HEK293T (cell line): ENCODE measurements at places on chromosomes 6 and 20.

- no peak for DNase-seq
These were observed 103.9 kb downstream of the TTLL2 start for GRCh38 chr6:167428664-167429333.

GRCh38 chr20:57291694-57292093 is 25.3 kb upstream of the BMP7 start:
- DNase-seq: no peak

DNA sequence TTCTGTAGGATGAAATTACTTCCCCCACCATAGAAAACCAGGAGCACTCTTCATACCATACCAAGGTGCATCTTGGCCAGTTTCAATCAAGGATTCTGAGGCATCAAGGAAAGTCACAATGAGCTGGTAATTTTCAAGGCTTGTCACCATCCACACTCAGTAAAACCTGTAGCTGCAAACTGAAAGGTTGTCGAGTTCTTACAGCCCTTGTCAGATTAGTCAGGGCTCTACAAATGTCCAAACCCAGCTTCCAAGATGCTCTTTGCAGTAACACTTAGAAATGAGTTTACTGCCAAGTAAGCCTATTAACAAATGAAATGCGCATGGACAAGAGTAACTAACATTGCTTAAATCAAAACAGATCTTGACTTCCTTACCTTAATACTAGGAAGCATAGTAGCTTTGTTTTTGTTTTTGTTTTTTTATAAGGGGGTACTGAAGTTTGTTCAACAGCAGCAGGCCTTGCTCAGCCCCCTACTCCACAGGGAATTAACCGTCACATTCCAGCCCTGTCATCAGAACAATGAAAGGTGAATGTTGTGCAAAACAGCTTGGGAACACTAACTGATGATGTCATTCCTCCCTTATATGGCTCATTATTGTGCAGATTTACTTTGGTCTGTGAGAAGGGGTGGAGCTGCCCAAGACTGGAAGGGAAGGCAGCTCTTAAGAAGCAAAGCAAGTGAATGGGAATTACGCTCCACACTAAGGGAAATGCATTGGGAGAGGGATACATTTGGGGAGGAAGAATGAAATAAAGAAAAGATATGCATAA is 49.9 kb upstream of the TMEM30A start:
- DNase-seq: peak; percentile 49

DNA sequence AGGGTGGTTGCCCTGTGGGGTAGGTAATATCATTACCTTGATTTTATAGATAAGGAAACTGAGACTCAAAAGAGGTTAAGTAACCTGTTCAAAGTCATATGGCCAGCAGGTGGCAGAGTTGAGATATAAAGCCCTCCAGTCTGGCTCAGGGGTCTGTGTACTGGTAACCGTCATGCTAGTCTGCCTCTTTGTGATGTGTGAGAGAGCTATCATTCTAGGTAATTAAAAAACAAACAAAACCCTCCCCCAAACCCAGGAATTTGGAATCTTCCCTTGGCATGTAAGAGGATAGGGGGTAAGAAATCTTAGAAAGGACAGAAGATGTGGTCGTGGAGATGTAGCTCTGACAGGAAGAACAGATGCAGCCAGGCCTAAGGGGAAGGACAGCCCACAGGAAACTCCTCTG is 206.0 kb downstream of the CDC5L start:
- DNase-seq: peak; percentile 68

DNA sequence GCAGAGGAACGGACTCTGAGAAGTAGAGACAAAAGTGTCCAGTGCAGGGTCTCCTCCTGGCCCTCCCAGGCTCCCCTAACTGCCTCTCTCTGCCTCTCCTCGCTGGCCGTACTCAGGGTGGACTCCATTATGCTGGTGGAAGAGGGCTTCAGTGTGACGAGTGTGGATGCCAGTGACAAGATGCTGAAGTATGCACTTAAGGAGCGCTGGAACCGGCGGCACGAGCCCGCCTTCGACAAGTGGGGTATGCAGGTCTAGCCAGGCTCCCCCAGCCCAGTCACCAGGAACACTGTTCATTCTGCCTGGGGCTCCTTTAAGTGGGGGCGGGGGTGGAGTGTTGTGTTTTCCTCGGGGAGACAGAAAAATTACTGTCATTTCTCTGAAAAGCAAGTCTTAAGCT is 1.5 kb downstream of the GNMT start:
- DNase-seq: no peak

- no peak for DNase-seq
These were observed 178.8 kb upstream of the BTBD3 start for GRCh38 chr20:11738852-11739251.

GRCh38 chr20:20430066-20430465 is 62.2 kb downstream of the INSM1 start:
- DNase-seq: no peak

DNA sequence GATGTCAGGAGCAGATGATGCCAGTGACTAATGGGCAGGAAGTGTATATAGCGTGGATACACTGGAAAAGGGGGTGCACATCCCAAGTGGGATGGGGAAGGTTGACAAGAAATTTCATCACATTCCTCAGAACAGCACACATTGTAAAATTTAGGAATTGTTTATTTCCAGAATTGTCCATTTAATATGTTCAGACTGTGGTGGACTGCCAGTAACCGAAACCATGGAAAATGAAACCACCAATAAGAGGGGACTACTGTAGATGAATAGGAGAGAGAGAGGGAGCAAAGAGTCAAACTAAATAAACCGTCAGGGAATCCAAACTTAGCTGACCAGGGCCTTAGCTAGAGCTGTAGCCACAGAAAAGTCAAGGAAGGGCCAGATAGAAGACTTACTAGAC is 164.4 kb upstream of the PRDM1 start:
- DNase-seq: no peak

DNA sequence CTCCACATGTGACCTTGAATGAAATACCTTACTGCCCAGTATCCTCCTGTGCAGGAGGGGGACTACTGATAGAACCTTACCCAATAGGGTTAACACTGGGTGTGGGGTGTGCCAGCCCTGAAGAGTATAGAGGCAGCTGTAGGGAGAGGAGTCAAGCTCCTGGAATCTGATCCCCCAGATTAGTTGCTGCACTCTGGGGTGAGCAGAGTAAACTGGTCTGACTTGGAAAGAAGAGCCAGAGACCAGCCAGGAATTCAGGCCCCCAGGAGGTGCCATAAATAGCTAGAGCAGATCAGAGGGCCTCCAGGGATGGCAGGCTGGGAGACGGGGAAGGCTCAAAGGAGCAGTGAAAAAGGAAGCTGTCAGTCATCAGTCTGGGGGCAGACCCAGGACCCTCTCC is 3.5 kb upstream of the APOBEC2 start:
- no peak for DNase-seq

DNA sequence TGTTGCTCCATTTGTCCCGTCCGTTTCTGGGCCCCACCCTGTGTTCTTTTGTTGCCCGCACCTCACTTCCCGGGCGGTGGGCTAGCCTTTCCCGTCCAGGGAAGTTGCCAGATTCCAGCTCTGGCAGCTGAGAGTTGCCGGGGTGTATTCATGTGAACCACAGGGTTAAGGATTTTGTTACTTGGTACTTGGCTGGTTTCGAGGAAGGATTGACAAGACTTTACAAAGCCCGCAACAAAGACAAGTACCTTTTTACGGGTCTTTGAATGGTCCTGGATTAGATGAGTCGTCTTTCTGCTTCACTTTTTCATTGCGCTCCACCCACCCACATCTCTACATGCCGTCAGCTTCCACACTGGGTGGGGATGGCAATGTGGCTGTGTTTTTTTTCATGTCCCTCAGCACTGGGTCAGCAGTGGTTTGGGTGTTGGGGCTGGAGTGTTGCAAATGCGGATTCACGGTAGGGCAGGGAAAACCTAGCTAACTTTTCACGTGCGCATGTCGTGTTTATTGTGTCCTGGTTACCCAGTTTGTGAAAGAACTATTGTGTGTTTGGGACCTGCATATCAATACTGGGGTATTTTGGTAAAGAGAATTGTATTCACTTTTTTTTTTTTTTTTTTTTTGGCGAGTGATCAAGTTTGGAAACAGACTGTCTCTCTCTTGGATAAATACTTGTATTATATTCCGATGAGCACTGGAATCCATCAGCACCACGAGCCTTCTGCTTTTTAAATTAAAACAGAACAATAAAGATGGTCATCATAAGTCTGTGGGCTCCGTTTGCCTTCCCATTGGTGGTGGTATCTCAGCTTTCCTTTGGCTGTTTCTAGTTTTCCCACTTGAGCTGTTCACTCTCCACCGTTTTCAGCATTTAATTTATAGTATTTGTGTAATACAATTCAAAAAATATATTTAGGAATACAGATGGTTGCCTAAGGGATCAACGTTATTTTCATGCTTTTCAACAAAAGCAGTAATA is 1.2 kb downstream of the DUSP22 start:
- no peak for DNase-seq

- no peak for DNase-seq
These were observed 14.9 kb upstream of the CST7 start for GRCh38 chr20:24934101-24934661.

- DNase-seq: no peak
These were observed 16.7 kb downstream of the UBE2V1 start for GRCh38 chr20:50096237-50096636.

DNA sequence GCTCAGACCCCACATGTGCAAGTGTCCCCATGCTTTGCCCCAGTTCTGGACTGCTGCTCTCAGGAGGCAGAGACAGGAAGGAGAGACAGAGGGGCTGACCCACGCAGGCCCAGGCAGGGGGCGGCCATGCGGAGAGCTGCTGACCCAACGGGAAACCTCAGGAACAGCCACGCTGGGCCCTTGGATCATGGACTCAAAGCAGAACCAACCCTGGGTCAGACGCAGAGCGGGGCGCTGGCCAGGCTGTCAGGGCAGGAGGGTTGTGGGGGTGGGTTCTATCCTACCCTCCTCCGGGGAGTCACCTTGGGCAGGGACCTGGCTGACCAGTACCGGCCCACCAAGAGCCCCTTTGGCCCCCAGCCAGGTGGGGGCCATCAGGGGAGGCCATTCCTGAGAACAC is 2.0 kb downstream of the KCNQ2 start:
- DNase-seq: no peak

DNA sequence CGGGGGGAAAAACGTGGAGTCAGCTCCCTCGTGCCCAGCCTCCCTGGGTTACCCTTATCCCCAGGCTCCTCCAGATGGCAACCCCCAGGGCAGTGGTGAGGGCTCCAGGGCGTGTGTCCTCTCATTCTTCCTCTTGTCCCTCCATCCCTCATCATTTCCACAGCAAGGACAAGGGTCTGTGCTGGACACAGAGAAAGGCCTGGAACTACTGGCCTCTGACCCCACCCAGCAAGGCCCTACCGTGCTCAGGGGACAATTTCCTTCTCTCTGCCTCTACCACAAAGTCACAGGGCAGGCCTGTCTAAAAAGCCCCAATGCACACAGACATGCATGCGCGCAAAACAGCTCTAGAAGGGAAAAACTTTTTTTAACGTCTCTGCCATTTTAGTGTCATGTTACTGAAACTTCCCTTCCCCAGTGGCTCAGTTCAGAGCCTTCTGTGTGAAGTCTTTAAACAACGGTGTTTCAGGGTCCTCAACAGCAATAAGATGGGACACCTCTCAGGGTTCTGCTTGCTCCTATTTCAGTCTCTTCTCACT is 1.1 kb upstream of the SLC35B2 start:
- no peak for DNase-seq

DNA sequence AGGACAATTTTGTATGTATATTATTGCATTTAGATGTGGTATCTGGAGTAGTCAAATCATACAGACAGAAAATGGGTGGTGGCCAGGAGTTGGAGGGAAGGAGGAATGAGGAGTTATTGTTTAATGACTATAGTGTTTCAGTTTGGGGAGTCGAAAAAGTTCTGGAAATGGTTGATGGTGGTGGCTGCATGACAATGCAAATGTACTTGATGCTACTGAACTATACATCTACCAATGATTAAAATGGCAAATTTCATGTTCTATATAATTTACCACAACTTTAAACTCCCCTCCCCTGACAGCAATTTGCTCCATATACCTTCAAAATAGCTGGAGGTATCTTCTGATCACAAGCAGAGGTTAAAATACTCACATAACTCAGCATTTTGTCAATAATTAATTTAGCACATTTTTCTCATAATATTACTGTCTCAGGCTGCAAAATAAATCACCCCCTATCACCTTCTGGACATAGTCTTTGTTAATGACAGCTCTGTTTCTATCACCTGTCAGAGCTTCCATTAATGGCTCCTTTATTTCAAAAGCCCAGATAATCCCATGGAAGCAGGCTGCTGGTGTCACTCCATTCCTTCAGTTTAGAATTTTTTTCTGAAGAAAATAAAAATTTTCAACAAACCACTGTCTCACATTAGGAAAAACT is 25.7 kb upstream of the RHAG start:
- no peak for DNase-seq

GRCh38 chr6:118804091-118804490 is 89.9 kb upstream of the ASF1A start:
- DNase-seq: no peak

GRCh38 chr20:17442588-17442987 is 88.6 kb downstream of the BFSP1 start:
- peak; percentile 22 for DNase-seq

DNA sequence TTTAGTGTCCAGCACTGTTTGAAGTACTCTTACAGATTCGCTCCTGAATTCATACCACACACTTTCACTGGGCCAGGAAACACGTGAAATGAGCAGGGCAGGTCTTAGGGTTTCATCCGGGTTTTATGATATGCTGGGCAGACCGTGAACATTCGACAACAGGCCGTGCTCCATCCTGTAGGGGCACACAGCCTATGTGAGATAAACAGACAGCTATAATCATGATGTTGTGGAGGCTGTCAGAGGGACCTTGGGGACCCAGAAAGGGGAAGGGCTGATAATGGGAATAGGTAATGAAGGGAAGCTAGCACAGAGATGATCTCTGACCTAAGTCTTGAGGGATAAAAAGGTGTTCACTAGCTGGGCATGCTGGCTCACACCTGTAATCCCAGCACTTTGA is 110.4 kb downstream of the RIN2 start:
- DNase-seq: no peak

DNA sequence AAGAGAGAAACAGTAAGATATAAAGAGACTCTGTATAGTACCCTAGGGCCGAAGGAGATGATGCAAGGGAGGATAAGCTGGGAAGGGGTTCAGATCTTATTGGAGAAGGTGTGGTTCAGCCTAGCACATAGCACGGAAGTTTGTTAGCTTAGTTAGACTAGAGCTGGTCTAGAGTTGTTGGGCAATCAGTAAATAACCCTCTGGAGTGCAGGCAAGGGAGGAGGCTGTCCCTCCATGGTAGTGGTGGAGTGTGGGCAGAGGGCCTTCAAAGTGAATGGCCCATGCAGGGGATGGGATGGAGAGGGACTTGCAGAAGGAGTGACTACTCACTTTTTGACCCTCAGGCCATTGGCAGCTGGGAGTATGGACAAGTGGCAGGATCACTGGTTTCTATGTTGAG is 20.0 kb downstream of the TULP4 start:
- no peak for DNase-seq

GRCh38 chr6:43331891-43332290 is 23.3 kb upstream of the CRIP3 start:
- DNase-seq: no peak

GRCh38 chr6:150204705-150205472 is 62.0 kb downstream of the PPP1R14C start:
- no peak for DNase-seq

GRCh38 chr20:5720696-5721095 is 29.5 kb upstream of the SHLD1 start:
- no peak for DNase-seq
